Fibroblast of skin of abdomen (primary cell): ENCODE measurements at places on chromosomes 7 and 10.

DNA sequence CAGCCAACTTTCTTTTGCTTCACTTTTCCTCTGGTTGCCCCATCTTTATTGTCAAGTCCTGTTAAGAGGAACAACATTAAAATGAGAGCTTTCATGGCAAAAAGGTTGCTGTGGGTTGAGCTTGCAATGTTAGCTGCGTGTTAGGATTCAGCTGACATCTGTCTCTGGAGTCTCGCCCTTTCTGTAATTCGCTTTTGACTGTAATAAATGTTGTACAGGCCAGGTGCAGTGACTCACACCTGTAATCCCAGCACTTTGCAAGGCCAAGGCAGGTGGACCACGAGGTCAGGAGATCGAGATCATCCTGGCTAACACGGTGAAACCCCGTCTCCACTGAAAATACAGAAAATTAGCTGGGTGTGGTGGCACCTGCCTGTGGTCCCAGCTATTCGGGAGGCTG, 24.1 kb downstream of the MNX1 start:
- DNase-seq = no peak

DNA sequence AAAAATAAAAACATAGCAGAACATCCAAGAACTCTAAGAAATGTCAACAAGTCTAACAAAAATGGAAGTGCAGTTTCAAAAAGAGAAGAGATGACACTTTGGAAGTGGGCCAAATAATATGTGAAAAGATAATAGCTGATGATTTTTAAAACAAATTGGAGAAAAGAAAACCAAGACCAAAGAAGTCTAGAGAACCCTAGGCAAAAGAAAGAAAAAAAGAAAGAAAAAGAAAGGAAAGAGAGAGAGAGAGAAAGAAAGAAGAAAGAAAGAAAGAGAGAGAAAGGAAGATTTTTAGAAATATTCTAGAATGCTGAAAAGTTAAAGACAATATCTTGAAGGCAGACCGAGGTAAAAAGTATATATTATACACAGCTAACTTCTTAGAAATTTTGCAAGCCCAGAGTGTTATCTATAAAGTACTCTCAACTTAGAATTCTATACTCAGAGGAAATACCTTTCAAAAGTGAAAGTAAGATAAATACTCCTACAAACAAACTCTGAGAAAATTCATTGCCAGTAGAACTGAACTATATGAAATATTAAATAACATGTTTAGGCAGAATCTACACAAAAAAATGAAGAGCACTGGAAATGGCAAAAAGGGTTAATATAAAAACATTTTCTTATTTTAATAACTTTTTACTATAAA, 138.7 kb upstream of the SMIM30 start:
- no peak for DNase-seq

GRCh38 chr10:114389426-114389825, 14.9 kb downstream of the AFAP1L2 start:
- DNase-seq = no peak

- no peak for DNase-seq
Observed at GRCh38 chr10:110612087-110612486, 32.0 kb upstream of the RBM20 start.

GRCh38 chr7:93894426-93894825, 3.9 kb upstream of the TFPI2 start:
- no peak for DNase-seq

- peak; percentile 14 for DNase-seq
Observed at GRCh38 chr10:80535671-80536360, 1.9 kb upstream of the SH2D4B start.

GRCh38 chr10:6528198-6528950, 51.7 kb downstream of the PRKCQ start:
- DNase-seq = no peak

- DNase-seq = peak; percentile 83
Observed at GRCh38 chr10:64071218-64071617, 550.0 kb downstream of the REEP3 start.

- no peak for DNase-seq
Observed at GRCh38 chr7:123260428-123260960, 60.7 kb upstream of the SLC13A1 start.

DNA sequence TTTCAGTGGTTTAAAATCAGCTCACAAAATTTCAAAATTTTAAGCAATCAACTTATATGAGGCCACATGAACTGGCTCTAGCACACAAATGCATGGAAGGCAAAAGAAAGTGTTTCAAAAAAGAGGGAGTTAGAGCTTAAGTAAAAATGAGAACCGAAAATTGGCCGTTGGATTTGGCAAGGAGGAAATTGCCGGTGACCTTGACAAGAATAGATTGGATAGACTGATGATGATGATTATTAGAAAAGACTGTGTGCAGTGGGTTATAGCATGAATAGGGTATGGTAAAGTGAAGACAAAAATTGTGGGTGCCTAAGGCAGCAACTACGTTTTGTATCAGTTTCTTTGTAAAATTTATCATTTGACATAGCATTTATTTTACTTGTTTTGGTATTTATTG, 175.7 kb downstream of the SEMA3D start:
- DNase-seq = no peak

GRCh38 chr7:157547102-157547501, 210.3 kb downstream of the DNAJB6 start:
- DNase-seq = no peak

- no peak for DNase-seq
Observed at GRCh38 chr7:44750424-44750823, 1.8 kb downstream of the ZMIZ2 start.

GRCh38 chr10:51659344-51659743, 40.1 kb downstream of the CSTF2T start:
- DNase-seq = no peak

- DNase-seq = no peak
Observed at GRCh38 chr10:10967581-10968256, 50.0 kb upstream of the CELF2 start.

GRCh38 chr10:122159141-122159970, 111.7 kb upstream of the BTBD16 start:
- DNase-seq = no peak

- DNase-seq = peak; percentile 95
Observed at GRCh38 chr10:44801383-44802327, 109.5 kb upstream of the TMEM72 start.

DNA sequence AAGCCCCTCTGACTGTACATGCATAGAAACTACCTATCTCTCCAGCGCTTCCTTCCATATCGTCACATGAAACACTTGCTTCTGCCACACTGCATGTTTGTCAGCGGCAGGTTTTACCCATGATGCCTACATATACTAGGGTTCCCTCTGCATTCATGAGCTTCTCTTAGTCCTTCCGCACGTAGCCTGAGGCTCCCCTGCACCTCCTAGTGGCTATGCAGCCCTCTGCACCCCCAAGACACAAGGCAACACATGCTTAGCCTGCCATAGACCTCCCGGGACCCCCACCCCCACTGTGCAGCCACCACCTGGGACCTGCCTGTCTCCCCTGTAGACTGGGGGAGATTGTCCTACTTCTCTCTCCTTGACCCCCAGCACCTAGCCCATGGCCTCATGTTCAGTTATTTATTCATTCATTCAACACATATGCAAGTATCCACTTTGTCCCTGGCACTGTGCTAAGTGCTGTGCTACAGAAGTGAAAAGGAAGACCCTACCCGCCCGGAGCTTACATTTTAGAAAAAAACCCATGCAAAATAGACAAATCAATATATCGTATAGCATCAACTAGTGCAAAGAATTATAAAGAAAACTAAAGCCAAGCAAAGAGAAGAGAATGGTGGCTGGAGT, 23.5 kb downstream of the TMEM273 start:
- peak; percentile 35 for DNase-seq

GRCh38 chr7:121083138-121083789, 94.8 kb downstream of the CPED1 start:
- DNase-seq = peak; percentile 65

GRCh38 chr10:58952162-58952601, 224.3 kb upstream of the PHYHIPL start:
- DNase-seq = peak; percentile 35

DNA sequence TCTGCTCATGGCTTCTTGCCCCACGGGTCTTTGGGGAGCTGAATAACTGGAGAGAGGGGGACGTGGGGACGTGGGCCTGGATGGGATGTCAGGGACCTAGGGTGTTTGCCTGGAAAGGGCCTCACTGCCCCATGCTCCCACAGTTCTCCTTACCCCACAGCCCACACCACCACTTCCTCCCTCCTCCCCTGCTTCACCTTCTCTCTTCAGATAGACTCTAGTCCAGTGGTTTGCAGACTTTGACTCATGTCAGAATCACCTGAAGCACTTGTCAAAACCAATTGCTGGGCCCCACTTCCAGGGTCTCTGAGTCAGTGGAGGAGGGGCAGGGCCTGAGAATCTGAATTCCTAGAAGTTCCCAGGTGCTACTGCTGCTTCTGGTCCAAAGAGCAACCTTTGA, 327.4 kb downstream of the RPS24 start:
- no peak for DNase-seq

DNA sequence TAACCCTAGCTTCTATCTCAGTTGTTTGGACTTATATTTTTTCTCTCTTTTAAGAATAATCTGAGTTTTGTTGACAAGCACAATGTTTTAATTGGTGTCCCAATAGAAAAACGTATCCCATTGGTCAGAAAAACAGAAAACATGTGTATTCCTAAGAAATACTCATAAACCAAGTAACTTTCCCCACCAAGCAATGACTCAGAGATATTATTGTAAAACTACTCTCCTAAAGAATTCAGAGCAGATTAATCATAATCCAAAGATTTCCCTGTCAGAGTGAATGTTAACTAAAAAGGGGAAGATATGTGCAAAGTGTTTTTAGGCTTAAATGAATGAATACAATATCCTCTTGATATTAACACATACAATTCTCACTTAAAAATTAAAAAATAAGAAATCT, 29.4 kb upstream of the MBL2 start:
- peak; percentile 36 for DNase-seq

DNA sequence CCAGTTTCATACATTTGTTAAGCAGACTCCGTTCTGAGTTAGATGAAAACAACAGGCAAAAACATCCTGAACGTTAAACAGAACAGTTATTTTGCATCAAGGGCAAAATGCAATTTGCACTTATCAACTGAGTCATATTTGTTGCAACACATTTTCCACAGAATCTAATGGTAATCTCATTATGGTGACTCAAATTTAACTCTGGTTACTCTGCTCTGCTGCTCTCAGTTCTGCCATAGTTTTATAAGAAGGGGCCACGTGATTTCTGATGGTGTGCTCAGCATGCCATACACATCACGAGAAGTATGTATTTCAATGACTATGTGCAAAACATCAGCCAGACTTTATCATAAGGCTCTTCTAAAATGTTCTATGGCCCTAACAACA, 148.8 kb downstream of the CHCHD3 start:
- peak; percentile 63 for DNase-seq

GRCh38 chr7:16963044-16963443, 81.3 kb upstream of the AGR3 start:
- no peak for DNase-seq

DNA sequence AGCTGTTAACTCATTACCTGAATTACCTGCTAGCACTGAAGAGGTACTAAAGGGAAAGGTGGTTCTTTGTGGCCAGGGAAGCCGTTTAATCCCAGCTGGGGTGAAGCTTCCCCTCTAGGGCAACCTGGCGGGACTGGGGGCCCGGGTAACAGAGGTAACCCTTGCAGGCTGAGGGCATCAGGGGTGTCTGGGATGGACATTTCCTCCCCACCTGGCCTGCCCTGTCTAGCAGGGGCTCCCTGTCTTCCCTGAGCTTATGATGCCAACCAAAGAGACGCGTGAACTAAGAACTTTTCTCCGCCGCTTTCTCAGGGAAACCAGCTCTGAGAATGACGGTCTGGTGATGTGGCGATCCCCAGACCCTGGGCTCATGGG, 52.8 kb downstream of the UNC5B start:
- DNase-seq = no peak

DNA sequence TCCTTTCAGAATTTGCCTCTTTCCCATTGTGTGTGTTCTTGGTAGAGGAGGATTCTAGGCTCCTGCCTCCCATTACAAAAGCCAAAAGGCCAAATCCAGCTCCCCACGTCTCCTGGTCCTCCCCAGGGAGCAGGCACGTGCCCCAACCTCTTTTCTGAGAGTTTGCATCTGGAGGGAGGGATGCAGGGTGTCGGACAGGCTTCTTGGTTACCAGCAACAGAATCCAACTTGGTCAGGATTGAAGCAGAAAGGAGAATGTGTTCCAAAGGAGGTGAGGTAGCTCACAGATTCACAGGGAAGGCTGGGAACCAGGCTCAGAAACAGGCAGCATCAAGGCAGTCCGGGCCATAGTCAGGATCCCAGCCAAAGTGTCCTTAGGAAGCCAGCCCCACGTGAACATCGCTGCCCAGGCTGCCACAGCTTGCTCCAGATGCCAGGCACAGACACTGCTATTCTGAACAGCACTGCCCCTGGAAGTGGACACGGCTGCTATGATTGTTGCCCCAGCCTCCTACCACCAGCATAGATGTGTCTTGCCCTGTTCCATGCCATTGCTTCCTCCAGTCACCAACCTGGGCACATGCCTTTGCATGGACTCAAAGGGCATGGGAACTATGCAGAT, 264.2 kb upstream of the ZMIZ1 start:
- DNase-seq = no peak

- DNase-seq = no peak
Observed at GRCh38 chr10:3143791-3144434, 28.7 kb downstream of the PITRM1 start.

- DNase-seq = no peak
Observed at GRCh38 chr10:125080984-125081383, 79.4 kb downstream of the CTBP2 start.

DNA sequence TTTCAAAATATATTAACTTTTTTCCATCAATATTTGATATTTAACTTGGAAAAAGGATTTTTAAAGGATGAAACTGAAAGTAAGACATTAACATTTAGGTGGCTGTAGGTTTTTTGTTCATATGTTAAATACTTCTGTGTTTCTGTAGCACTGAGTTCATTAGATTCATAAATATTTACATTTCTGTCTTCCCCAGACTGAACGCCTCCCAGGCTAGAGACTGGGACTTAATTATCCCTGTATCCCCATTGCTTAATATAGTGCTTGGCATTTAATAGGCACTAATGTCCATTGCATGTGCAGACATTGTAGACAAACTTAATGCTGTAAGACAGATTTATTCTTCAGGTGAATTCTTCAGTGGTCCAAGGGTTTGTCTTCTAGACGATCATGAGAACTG, 7.4 kb downstream of the PTPN12 start:
- no peak for DNase-seq
